ENCODE measurements at places on chromosomes 11 and 22. TPM values are rescaled to one million over a fixed set of nuclear protein-coding genes. Genes with fewer than 3 reads are reported as not detected.

Gene WNT11
- 9.3 TPM for total RNA-seq

Gene FAM180B
- 0.97 TPM for total RNA-seq

Gene LRRC4C
- total RNA-seq: 13.8 TPM

Gene HINFP
- 34.9 TPM for total RNA-seq

All from motor neuron (in vitro differentiated cells).